Karpas-422 (cell line): ENCODE measurements at places on chromosomes 5 and 9.

DNA sequence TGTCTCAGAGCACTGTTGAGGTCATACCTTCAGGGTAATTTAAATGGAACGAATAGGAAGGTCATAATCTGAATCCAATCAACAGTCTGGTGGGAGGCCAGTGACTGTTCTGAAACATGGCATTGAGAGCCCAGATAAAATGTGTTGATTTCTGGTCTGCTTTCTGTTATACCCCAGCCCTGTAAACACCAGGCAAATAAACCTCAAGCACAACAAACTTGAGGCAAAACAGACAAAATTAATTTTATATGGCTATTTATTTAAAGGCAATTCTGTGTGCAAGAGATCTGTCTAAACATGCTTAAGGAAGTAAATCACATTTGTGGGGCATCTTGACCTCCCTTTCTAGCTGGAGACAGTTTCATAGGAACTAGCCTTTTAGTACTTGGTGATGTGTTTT, 140.9 kb upstream of the SPEF2 start:
- no peak for DNase-seq

- DNase-seq: no peak
Observed at GRCh38 chr9:68821911-68822310, 116.9 kb downstream of the PIP5K1B start.

GRCh38 chr9:76799473-76799872, 35.2 kb downstream of the PCA3 start:
- no peak for DNase-seq

DNA sequence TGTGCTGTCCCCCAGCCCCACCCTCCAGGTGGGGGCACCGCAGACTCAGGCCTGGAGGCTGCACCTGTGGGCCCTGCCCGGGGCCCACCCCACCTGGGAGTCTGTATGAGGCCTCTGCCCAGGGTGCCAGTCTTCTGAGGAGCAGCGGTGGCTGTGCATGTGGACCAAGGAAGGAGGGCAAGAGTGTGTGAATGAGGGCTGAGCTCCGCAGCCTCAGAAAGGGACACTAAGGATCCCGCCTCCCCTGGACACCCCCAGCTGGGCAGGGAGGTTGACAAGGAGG, 19.1 kb downstream of the FGD3 start:
- no peak for DNase-seq

- no peak for DNase-seq
Observed at GRCh38 chr9:96621618-96622017, 2.0 kb upstream of the CDC14B start.

- no peak for DNase-seq
Observed at GRCh38 chr5:156971848-156972525, 9.0 kb upstream of the TIMD4 start.
